ENCODE measurements at places on chromosomes 2 and 18.

GRCh38 chr2:151904807-151905206 is 76.6 kb upstream of the ARL5A start:
- DNase-seq, result no peak

GRCh38 chr2:122863532-122863931 is 1108.1 kb downstream of the TSN start:
- DNase-seq, result no peak

- no peak for DNase-seq
These were observed 6.2 kb upstream of the EHD3 start for GRCh38 chr2:31227711-31228125.

DNA sequence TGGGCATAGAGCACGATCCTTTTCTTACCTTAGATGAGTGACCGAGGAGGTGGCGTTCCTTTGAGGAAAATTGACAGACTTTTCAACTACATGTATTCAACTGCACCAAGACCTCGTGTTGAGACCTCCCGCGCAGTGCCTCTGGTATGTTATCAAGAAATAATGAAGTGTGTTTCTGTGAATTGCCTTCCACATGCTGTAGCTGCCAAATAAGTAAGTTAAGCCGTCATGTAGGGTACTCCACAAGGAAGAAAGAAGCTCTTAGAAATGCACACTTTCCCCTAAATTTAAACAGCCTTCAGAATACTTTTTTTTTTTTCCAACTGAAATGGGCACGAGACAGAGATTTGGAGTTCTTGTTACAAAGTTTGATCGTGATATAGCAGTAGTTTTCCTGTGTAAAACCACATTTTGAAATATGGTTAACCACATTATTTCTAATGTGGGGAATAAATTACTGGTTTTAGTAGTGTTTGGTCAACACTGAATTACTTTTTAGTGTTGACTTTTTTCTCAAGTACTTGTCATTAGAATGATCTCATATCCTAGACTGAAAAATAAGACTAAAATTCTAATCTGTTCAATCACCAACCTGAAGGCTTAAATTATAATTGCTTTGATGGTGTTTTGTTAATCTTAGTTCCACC is 30.5 kb downstream of the PDK1 start:
- no peak for DNase-seq

DNA sequence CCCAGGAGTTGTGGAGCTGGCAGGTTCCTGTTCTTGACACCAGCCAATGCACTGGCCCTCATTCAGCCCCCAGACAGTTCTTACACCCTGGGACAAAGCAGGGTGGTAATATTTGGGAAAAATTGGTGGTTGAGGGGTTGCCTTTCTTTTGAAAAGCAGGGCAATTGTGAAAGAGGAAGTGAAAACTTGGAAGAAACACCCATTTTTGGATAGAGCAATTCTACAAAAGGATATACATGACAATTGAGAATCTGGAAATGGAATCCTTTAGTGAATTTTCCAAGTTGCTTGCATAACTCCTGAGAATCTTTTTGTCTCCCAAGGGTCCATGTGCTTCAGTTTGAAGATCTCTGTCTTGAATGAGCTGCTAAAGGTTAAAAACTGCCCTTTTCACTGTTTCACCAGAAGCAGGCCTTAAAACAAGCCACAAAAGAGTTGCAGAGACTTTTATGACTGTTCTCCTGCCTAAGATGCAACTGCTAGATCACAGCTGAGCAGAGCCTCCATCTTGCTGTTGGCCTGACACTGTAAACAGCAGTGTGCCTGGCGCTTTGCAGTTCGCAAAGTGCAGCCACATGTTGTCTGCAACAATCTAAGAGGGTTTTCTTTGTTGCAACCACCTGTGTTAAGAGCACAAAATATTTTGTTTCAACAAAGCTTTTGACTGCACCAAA is 11.8 kb downstream of the COL4A4 start:
- DNase-seq, result no peak

DNA sequence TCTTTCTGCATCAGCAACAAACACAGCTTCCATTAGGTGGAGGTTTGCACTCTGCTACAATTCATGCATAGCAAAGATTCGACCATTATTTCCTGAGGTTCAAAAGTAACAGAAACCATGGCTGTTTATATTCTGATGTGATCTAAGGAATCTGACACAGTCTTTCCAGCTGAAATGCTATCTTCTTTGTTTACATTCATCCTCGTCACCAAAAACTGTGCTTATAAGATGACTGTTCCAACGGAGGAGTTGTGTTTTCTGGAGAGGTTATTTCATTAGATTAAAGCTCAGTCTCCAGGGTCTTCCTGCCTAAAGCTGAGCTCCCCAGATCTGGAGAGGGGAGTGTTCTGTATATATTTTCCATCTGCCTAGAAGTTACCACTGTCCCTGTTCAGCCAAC is 45.1 kb upstream of the LYPD6B start:
- DNase-seq, result no peak

GRCh38 chr18:32607816-32608215 is 137.1 kb upstream of the GAREM1 start:
- DNase-seq, result no peak

- DNase-seq, result no peak
These were observed 44.9 kb upstream of the YWHAQ start for GRCh38 chr2:9675415-9676351.

DNA sequence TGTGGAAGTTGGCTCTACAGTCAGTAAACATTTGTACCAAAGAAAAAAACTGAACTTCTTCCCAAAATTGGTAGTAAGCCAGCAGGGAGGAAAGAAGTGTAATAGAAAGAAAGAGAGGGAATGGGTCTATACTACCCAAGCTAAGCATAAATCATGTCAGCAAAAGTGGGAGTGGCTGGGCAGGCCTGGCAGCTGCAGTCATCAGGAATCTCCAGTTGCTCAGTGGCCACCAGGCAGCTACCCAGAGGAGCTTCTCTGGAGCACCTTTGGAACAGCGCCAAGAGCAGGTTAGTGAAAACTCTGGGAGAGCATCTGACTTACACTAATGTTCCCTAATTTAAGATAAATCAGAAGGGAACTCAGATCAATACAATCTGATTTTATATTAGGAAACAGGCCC is 14.3 kb downstream of the FRZB start:
- no peak for DNase-seq

DNA sequence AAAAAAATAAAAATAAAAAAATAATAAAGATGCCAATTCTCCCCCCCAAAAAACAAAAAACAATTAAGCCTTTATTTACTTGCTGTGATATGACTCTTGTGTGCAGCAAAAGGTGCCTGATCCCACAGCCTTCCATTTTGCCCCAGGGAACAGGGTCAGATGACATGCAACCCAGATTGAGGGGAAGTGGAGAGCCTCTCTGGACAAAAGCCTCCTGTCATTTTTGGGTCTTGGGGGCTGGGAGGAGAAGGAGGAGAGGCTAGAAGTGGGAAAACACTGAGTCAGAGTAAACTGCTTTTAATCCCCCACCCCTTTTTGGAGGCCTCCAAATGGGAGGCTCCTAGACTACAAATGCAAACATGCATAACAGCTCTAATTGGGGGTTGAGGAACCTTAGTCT is 46.6 kb upstream of the SCG2 start:
- no peak for DNase-seq

DNA sequence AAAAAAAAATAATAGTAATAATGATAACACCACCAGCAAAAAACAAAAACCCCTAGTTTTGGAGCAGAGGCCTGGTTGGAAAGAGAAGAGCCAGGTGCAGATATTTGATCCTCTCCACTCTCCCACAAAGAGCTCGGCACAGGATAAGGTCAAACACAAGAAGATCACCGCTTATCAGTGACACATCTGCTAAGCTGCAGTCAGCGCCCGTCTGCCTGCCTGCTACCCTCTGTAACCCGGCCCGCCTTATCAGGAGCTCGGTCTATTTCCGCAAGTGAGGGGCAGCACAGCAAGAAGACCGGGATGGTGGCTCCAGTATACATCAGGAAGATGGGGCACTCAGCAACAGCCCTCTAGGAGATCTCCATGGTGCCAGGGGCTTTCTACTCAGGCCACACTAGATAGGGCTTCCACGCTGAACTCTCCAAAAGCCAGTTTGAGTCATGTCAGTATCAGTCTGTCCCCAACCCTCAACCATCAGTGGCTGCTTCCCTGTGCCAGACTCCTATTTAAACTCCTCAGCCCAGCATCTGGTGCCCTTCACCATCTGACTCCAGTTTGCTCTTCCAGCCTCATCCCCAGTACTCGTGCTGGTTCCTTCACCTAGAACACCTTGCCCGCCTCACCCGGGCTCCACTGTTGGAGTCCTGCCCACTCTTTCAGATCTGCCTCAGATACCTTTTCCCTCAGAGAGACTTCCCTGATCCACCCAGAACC is 67.3 kb upstream of the PPP1CB start:
- DNase-seq, result no peak

DNA sequence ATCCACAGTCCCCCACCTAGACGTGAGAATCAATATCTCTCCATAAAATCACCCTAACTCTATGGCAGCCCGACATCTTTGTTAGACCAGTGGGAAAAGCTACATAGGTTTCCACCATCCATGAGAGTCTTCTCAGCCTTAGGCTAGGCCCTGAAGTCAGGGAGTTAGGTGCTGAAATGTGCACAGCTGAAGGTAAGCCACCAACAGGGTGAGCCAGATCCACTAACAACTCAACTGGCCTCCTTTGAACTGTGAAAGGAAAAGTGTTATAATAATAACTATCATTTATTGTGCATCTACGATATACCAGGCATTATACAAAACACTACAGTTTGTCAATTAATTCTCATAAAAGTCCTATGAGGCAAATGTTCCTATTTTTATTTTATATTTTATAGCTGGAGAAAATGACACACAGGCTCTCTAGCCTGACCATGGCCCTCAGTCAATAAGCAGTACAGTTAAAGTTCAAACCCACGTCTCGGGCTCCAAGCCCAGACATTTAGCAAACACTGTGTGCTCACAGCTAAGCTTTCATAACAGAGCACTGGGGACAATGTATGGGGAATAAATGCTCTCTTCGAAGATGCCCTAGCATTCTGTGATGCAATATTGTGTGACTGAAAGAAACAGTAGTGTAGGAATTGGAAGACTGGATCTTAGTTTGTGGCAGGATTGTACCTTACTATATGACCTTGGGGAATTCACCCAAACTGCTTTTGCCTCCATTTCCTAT is 11.2 kb upstream of the CYP27C1 start:
- DNase-seq, result no peak

DNA sequence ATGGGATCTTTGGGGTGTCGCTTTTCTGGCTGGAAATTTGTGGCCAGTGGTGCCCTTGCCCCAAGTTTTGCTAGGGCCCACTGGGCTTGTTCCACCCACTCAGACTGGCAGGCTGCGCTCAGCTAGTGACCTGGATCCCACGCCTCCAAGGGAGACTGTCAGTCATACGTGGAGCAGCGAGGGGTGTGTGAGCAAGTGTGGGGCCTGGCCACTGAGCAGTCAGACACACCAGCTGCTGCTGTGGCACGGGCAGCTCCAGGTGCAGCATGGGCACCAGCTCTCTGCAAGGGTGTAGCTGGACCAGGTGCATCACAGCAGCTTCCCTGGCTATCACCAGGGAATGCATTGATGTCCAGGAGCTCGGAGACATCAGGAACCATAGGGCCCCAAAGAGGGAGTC is 327.0 kb downstream of the NR4A2 start:
- DNase-seq, result no peak

All from stimulated activated CD8-positive, alpha-beta memory T cell treated with anti-CD3 and anti-CD28 coated beads, Interleukin-15, amount 100 ng/mL, for 1 hour (primary cell).